Myocyte (in vitro differentiated cells): ENCODE measurements at places on chromosomes 6 and 20. TPM values are rescaled to one million over a fixed set of nuclear protein-coding genes. Genes with fewer than 3 reads are reported as not detected.
A peak's percentile ranks its signal among the peaks of the same experiment; 100 is the strongest.

AK9 gene
- total RNA-seq: 10.4 and 13.0 TPM in 2 replicates

PTGIS gene
- 1.2 and 1.5 TPM in 2 replicates for total RNA-seq

IRF4 gene
- total RNA-seq: not detected in 2 replicates

LKAAEAR1 gene
- total RNA-seq: 0.24 TPM in 1 of 2 replicates, not detected in the other

YWHAB gene
- total RNA-seq: 53.6 TPM in 2 replicates

C20orf204 gene
- 0.45 and 0.47 TPM in 2 replicates for total RNA-seq

TREM1 gene
- not detected in 2 replicates for total RNA-seq

- DNase-seq: peak; percentile 27
Observed at GRCh38 chr6:157840776-157841175, 17.7 kb downstream of the SNX9 start.

DNA sequence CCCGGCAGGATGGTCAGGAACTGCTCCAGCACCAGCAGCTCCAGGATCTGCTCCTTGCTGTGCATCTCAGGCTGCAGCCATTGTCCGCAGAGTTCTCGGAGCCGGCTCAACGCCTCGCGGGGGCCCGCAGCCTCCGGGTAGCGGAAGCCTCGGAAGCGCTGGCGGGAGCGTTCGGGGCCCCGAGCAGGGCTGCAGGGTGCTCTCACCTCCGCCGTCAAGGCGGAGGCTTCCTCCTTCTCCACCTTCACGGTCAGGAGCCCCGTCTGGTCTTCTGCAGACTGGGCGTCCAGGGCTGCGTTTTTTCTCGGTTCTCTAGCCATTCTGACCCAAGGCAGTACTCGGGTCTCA, 434 bp downstream of the ZKSCAN4 start:
- DNase-seq: peak; percentile 3

DNA sequence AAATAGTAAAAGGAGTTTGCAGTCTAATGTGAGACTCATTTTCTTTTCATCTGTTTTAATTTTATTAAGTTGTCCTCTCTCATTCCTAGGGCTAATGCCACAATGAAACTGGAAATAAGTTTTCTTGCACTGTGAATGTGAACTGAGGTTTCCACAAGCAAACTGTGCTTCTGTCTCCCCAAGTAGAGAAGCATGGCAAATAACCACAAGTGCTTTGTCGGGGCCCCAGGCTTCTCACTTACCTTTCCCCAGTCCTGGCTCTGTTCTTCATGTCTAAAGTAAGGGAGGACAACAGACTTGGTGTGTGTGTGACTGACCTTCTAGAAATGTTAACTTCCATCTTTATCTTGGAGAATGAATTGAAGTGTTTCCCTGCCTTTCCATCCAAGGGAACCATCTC, 80.8 kb downstream of the CBFA2T2 start:
- no peak for DNase-seq

- peak; percentile 88 for DNase-seq
Observed at GRCh38 chr6:45421709-45422502, 44.2 kb upstream of the SUPT3H start.

DNA sequence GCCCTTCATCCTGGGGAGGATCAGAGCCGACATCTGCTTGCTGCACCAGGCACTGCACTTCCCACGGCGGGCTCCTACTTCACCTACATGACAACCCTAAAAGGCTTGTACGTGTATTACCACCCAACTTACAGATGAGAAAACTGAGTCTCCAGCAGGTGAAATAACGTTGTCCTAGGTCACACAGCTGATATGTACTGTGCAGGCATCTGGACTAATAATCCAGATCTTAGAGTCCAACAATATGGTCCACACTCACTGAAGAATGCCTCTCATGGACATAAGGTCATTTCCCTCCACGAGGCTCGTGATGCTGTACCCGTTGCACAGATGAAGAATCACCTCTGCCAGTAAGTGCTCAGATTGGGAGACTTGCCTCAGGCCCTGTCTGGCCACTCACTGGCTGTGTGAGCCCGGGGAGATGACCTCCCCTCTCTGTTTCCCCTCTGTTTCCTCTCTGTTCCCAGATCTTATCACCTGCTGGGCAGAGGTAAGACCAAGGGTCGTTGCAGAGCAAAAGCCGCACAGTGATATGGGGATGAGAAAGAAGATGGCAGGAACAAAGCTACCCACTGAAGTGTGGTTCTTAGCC, 32.1 kb downstream of the TGM2 start:
- no peak for DNase-seq

GRCh38 chr6:14946753-14947152, 299.1 kb upstream of the JARID2 start:
- no peak for DNase-seq

DNA sequence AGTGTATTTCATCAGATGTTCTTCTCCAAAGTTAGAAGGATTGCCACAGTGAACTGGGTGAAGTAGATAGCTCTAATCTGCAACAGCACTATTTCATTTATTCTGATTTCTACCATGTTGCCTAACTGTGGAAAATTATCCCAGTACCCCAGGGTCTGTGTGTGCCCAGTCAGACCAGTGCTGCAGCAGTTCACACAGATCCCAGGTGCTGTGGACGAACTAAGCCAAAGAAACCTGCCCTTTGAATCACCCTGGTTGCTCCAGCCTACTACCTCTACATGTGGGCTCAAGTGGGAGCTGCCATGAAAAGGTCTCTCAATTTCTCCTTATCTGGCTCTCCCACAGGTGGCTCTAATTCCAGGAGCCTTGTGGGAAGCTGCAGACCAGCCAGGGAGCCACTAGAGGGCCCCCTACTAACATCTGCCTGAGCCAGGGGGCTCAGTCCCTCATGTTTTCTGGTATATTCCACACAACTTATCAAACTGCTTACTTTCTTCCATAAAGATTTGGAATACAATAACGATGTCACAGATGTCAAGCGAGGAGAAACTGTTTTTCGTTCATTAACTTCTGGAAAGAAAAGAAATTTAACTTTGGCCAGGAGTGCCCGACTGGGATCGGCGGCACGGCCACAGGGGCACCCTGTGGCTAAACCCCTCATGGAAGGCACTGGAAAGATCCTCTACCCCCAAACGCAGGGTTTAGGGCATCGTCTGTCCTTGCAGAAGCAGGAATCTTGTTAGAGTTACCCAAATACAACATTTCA, 31.6 kb upstream of the LY86 start:
- DNase-seq: peak; percentile 33

DNA sequence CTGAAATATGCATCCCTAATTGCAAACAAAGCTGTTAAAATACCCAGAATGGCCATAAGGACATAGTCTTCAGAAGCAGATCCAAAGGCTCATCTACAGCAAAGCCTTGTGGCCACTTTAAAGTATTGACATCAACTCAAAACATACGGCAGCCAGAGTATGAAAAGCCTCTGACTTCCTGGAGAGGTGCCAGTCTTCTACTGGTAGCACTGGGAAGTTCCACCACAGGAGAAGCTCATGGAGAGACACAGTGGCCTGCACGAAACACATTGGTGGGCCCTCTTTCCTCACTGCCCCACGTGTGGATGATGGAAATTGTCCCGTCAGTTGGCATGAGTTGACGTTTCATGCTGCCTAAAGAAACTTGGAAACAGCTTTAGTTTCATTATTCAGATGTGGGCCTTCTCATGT, 202.6 kb upstream of the HEY2 start:
- DNase-seq: peak; percentile 27

DNA sequence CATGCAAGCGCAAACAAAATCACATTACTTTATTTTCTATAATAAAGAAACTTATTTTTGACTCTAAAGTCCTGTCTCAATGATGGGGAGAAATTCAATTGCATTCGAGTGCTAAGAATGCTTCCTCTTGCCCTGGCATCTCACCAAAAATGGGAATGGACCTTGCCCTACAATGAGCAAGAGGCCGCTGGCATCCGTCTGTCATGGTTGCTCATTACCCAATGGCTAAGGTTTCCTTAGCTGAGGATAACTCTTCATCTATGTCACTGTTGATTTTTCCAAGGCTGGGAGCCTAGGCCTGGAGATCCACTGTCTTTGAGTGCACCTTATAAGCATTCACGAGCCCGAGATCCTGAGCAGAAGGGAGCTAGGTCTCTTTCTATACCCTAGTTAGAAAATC, 471.3 kb upstream of the NRSN1 start:
- no peak for DNase-seq
